ENCODE measurements at places on chromosomes 13 and 19.

DNA sequence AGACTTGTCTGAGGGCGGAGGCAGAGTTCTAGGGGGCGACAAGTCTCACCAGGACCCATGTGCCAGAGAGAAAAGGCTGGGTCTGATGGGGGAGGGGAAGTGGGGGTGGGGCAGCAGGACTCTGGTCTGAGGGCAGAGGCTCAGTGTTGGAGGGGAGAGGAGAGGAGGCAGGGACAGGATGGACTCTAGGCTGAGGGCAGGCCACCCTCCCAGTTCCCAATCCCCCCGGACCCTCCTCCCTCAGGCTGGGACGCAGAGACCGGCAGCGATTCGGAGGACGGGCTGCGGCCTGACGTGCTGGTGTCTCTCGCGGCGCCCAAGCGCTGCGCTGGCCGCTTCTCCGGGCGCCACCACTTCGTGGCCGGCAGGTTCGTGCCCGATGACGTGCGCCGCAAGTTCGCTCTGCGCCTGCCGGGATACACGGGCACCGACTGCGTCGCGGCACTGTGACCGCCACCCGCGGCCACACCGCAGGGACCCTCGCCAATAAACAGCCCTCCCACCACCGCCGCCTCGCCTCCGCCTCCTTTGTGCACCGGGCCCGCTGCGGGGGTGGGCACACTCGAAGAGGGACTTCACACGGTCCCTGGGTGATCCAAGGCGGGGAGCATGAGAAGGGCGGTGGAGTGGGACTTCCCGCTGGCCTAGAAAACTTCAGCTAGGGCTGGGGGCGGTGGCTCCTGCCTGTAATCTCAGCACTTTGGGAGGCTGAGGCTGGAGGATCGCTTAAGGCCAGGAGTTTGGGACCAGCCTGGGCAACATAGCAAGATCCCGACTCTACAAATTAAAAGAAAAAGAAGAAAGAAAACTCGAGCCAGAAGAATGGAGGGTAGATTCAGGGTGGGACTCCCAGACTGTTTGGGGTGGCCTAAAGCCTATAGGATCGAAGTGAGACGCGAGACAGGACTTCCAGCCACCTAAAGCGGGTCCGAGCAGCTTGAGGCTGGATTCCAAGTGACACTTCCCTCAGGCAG is 703 bp upstream of the CILP2 start:
- DNase-seq = no peak

GRCh38 chr19:57016076-57016475 is 103.7 kb upstream of the USP29 start:
- no peak for DNase-seq

- DNase-seq = no peak
Measured at GRCh38 chr19:6819323-6819722, 46.8 kb downstream of the VAV1 start.

- DNase-seq = no peak
Measured at GRCh38 chr13:99258210-99258860, at the start of gene GPR18. TSS of gene GPR18 (minus strand) at chr13:99258379. CDS start at chr13:99255872, 2,507 bp downstream.

GRCh38 chr13:94992036-94992960 is 280.0 kb upstream of the SOX21 start:
- no peak for DNase-seq

- no peak for DNase-seq
Measured at GRCh38 chr19:15506074-15506571, 2.2 kb upstream of the CYP4F22 start.

GRCh38 chr19:19670070-19670551 is 1.5 kb downstream of the ZNF101 start:
- DNase-seq = no peak

DNA sequence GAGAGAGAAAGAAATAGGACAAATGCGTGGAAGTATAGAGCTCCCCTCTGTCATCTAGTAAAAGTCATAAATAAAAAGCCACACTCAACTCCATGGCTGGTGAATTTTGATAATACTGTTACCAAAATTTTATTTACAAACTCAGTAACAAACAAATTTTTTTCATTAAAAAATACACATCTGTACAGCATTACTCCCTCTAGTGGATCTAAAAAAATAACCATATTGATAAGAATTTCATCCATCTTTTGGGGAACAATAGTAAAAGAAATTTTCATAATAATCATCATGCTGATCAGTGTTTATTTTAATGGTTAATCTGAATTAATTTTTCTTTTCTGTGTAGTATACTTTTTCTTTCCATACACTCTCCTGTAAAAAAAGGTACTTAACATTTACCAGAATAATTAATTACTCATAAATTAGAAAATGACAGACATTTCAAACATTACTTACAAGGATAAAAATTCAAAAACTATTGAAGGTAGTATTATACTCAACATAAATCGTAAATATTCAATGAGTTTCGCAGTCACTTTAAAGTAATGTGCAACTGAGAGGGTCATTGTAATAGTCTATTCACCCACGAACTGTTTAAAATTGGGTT is 173.5 kb upstream of the LSM14A start:
- DNase-seq = no peak

- no peak for DNase-seq
Measured at GRCh38 chr13:100423375-100423774, 165.2 kb downstream of the GGACT start.

DNA sequence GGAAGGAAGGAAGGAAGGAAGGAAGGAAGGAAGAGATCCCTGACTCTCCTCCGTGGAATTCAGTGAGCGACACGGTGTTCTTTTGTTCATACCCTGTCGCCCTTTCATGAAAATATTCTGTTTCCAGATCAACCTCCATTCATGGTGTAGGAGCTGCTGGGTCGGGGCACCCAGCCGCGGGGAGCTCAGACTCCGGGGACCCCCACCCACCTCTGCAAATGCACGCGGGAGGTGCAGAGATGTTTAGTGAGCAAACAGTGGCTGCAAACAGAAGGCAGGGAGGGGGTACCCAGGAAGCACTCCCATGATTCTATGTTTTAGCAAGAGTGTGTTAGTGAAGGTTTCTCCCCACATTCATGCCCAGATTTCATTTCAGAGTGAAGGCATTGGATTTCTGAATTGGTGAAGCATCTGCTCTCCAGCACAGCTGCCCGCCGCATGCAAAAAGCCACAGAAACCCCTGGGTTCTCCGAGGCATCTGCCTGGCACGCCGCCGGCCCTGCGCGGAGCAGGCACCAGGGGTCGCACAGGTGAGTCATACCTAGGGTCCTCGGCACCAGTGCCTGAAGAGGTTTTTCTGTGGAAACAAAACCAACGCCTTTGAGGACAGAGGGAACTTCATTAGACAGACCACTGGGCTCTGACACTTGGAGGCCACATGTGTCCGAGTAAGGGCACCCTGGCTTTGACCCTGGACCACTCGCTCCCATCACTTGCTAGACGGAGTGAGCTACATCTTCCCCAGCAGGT is 80.6 kb downstream of the ZNF557 start:
- DNase-seq = no peak

GRCh38 chr19:30390356-30390988 is 18.3 kb downstream of the ZNF536 start:
- DNase-seq = no peak

- no peak for DNase-seq
Measured at GRCh38 chr13:102915393-102915930, 69.6 kb downstream of the ERCC5 start.

- DNase-seq = no peak
Measured at GRCh38 chr13:48573213-48574007, 40.5 kb upstream of the RCBTB2 start.

DNA sequence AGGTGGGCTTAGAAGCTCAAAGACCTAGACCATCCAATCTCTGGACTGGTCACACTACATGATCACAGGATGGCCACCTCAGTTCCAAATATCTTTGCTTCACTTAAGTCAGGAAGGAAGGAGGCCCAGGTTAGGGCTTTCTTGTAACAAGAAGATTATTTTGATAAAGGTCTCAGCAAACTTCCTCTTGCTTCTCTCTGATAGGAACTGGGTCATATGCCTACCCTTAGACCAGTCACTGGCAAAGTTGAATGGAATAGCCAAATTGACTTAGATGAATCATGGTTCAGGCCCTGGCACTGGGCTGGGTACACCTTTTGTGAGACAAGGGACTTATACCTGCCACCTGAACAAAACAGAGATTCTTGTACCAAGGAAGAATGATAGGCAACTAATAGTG is 11.0 kb downstream of the FRY start:
- no peak for DNase-seq

GRCh38 chr13:20525601-20526544 is at the start of gene CRYL1:
TSS of gene CRYL1 (minus strand) at chr13:20525857. CDS start at chr13:20525794, 63 bp downstream.
- DNase-seq = no peak

DNA sequence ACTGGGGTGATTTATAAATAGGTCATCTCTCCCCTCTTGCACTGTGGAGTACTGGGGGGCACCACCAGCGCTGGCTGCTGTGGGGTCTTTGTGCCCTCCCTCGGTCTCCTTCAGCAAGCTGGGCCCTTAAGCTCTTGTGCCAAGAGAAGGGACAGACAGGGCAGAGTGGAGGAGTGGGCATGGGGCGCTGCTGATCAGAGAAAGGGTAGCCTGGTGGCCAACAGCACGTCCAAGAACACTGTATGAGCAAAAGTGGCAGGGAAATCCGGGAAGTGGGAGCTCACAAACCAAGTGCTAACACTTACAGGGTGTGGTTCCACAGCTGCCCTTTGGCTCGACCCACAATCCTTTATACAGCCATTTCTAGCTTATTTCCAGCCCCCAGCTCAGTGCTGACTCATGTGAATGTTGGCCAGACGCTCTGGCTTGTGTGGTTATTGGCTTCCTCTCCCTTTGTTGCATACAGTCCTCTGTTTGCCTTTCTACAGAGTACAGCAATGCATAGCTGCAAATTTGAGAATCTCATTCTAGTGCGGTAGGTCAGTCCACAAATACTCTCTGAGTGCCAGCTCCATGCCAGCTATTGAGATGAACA is 298.8 kb downstream of the SHISA2 start:
- no peak for DNase-seq

DNA sequence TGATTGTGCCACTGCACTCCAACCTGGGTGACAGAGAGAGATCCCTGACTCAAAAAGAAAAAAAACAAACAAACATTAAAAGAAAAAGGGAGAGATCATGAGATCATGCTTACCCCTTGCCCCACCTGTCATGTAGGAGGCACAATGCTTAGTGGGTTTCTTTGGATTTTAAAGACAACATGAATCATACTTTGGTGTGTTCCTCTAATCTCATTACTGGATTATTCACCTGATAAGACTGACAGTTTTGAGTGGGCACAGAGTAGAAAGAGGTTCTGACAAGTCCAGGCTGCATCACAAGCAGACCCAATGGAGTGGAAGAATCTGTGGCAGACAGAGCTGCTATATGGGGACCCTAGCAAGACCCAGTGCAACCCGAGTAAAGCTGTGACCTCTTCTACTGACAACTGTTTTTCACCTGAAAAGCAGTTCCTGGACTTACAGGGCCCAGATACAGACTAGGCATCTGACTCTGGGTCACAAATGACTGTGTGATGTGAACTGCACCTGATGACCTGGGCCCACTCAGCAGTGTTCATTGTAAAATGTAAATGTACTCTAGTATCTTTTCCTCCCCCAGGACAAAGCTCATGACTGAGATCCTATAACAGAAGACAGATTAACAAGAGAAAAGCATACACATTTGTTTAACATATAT is 28.9 kb upstream of the USP12 start:
- no peak for DNase-seq

GRCh38 chr13:23516190-23516589 is 54.0 kb upstream of the TNFRSF19 start:
- DNase-seq = no peak

GRCh38 chr13:107360010-107360409 is 792.1 kb upstream of the ARGLU1 start:
- no peak for DNase-seq

- no peak for DNase-seq
Measured at GRCh38 chr13:70080012-70080411, 27.6 kb upstream of the ATXN8OS start.

GRCh38 chr13:27442797-27443196 is 7.6 kb downstream of the MTIF3 start:
- no peak for DNase-seq

- DNase-seq = no peak
Measured at GRCh38 chr13:27658546-27658945, 36.9 kb downstream of the POLR1D start.

GRCh38 chr13:35818633-35819067 is 312.5 kb downstream of the DCLK1 start:
- DNase-seq = no peak

- no peak for DNase-seq
Measured at GRCh38 chr19:35006999-35007365, 6.9 kb downstream of the GRAMD1A start.

GRCh38 chr19:54172471-54173358 is at the start of gene TMC4:
TSS of gene TMC4 (minus strand) at chr19:54173160. CDS start at chr19:54173117, 43 bp downstream.
- no peak for DNase-seq

DNA sequence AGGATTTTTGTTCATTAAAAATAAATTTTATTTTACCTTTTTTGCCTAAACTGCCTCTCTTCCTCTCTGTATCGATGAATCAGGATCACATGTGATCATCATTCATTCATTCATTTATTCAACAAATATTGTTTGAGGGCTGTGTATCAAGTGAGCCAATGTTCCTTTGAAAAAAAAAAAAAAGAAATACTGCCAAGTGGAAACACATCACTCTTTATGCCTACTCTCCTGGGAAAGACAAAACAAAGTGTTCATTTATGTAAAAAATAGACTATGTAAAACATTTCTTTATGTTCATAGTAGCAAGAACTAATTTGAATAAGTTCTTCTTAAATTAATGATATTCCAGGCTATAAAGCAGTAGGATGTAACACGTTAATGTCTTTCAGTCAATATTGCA is 233.1 kb downstream of the POSTN start:
- DNase-seq = no peak

DNA sequence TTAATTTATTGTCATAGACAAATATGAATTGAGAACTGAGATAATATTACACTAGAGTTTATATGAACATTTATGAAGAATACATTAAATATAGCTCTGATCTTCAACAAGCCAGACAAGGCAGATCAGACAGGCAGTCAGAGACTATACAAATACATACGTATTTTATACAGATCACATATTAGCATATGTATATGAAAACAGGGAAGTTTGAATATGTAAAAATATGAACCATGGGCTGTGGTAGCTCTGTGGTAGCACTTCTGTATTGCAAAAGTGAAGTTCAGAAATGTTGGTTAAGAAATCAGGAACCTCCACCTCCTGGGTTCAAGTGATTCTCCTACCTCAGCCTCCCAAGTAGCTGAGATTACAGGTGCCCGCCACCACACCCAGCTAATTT is 20.7 kb downstream of the GPR180 start:
- no peak for DNase-seq

GRCh38 chr19:45484273-45484945 is 12.4 kb downstream of the RTN2 start:
- no peak for DNase-seq

GRCh38 chr13:23771956-23772355 is 117.2 kb downstream of the MIPEP start:
- no peak for DNase-seq

DNA sequence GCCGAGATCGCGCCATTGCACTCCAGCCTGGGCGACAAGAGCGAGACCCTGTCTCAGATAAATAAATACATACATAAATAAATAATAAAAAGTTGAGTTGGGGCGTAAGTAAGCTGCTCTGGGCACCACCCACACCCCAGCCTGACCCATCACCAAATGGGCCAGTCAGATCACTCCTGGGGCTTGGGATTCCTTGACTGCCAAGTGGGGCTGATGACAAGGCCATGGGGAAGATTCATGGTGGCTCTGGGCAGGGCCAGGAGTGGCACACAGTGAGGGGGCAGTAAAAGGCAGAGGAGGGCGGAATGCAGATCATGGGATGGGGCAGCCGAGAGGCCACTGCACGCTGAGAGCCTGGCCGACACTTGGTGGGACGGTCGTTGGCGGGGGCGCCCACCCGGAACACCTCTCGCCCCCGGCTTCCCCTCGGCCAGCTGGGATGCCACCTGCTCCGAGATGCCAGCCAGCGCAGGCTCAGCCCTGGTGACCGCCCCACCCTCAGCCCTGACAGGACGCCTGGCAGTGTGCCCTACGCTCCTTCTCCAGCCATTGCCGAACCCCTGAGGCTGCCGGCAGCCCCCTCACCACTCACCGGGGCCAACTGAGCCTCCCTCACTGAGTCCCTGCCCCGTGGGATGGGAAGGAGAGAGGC is 10.9 kb downstream of the ZNF653 start:
- no peak for DNase-seq
